NCI-H1930 (cell line): ENCODE measurements at places on chromosomes 7 and 10.

DNA sequence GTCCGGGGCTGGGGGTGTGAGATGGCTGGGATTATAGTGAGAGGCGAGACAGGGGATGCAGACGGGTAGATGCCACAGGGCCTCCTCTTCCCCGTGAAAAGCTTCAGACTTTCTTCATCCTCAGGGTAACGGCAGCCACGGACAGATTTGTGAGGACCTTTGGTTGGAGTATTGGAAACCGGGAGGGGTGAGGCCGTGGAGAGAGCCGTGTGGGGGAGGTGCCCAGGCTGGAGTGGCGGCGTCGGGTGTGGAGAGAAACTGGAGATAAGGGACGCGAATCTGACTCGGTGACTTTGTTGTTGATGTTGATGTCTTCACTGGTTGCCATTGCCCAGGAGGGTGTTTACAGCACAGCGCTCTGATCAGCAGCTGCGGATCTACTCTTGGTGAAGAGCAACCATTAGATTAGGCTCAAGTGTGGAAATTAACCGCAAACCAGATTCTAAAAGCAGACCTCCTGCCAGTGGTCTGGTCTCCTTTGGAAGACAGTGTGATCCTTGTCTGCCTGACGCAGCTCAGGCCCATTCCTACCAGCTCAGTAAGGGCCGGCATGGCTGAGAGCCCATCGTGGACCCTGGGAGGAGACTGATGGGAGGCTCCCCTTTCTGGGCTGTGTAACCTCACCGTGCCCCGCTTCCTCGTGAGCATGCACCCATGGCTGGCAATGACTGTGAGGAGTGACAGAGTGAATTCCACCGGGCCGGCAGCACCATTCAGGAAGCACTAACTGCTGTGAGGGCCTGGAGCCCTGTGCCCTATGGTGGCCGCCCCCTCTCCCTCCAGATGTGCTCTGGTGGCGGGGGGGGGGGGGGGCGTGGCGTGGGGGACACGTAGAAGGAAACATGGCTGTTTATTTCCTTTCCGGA, 90.3 kb downstream of the INPP5A start:
- DNase-seq: no peak

DNA sequence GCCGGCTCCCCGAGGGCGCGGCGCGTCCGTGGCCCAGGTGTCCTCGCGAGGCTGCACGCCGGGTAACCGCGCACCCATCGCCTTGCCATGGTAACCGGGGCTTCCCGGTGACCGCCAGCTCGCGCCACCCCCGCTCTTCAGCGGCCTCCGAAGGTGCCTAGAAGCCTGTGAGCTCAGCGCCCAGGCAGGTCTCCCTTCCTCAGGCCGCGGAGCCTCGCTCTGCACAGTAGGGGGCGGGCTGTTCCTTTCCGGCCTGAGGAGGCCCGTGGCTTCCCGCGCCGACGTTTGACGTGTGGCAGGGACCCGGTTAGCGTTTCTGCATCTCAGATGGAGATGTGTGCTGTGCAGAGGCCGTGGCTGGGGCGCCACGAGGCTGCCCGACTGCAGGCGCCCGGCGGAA, 117.1 kb downstream of the DYNC2I1 start:
- peak; percentile 93 for DNase-seq

- DNase-seq: no peak
Observed at GRCh38 chr7:139823959-139824521, 5.0 kb upstream of the TBXAS1 start.

- no peak for DNase-seq
Observed at GRCh38 chr10:83274088-83274487, 865.2 kb upstream of the GHITM start.

DNA sequence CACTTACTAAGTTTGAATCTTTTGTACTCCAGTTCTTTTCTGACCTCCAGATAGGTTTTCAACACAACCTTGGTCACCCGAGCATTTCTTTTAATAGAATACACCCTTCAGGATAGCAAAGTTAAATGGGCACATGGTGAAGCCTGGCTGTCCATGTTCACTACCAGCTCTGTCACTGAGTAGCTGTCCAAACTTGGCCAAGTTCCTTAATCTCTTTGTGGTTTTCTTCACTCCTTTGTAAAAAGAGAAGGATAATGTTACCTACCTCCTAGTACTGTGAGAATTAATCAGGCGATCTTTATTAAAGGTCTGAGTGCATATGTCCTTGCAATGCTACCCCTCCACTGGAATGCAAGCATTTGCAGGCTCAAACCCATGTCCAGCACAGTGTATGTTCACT, 128.1 kb upstream of the PTPRZ1 start:
- no peak for DNase-seq

GRCh38 chr10:94546049-94546900, 687 bp downstream of the HELLS start:
- DNase-seq: no peak

DNA sequence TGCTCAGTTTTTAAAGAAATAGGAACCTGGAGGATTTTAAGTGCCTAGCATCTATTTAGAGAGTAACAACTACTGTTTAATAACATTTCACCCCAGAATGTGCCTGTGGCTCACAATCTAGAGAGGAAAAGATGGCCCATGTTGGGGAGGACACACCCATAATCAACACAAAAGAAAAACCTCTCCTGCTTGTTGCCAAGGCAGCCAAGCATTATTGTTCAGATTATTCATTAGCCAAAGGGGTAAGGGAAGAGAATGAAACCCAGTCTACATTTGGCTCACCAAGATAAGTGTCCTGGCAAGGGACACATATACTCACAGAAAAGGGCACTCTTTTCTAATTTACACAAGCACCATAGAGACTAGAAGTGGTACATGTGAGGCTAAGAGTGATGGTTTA, 17.7 kb upstream of the IFIT1B start:
- no peak for DNase-seq

DNA sequence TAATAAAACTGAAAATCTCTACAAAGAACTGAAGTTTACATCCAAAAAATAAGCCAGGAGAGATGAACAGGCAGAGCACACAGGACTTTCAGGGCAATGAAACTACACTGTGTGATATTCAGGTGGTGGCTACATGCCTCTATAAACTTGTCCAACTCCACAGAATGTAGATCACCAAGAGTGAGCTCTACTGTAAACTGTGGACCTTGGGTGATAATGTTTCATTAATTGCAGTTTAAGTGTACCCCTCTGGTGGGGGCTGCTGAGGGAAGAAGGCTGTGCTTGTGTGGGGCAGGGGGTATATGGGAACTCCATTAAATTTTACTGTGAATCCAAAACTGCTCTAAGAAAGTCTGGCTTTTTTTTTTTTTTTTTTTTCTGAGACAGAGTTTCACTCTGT, 22.7 kb downstream of the YWHAG start:
- no peak for DNase-seq

DNA sequence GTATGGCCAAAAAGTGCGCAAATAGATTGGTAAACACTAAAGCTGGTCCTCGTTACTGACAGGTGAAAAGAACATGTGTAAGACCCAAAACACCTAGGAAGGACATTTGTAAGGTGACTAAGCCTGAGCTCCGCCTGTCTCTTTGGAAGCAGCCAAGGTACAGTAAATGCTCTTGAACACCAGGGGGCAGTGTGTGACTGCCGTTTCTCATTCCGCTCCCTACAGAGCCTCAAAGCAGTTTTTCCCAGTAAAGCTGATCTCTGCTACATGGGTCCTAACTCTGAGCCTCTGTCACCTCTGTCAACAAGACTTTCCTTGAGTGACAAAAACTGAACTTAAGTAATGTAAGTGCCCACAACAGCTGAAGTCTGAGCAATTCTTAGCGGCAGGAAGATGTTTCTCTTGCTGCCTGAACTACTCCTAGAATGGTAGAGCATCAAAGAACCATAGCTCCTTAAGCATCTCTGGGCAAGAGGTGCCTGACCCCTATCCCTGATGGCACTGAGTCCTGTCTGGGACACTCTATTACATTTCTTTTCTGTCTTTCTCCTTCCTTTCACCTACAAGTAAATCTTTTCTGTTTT, 238.0 kb upstream of the INHBA start:
- DNase-seq: peak; percentile 17

DNA sequence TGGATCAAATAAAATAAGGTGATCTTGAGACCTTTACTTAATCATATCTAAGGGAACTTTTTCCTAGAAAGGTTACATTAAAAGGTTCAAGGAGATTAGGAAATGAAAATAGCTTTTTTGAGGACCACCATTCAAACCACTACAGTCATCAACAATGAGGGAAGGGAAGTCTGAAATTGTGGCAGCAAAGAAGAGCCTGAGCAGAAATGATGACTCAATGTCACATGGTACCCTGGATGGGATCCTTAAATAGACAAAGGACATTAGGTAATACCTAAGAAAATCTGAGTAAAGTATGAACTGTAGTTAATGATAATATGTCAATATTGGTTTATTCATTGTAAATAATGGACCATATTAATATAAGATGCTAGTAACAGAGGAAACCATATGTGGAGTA, 236.0 kb downstream of the SEMA3D start:
- no peak for DNase-seq

DNA sequence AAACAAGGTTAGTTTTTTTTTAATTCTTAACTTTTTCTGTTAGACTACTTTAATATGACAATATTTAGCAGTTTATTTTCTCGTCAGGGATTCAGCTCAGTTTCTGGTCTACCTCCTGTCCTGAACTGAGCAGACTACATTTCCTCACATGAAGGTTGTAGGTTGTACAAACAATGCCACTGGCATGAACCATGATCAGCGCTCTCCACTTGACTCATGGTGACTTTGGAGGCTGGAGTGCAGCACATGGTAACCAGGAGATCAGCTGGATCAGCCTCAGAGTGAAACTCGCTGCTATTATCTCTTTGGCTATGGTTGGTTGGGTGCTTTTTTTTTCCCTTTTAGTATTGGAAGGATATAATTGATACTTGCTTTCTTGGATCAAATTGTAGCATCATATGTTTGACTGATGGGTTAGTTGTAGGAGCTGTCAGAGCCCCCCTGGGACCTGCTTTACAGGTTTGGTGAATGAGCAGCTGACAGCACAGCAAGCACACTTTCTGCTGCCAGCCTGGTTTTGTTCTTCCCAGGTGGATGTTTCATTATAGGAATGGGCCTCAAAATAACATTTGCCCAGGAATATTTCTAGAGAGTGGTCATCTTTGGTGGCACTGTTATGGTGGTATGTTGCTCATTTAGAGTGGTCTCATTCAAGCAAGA, 556.4 kb downstream of the AUTS2 start:
- no peak for DNase-seq
